ENCODE measurements at places on chromosomes 5 and 9.

DNA sequence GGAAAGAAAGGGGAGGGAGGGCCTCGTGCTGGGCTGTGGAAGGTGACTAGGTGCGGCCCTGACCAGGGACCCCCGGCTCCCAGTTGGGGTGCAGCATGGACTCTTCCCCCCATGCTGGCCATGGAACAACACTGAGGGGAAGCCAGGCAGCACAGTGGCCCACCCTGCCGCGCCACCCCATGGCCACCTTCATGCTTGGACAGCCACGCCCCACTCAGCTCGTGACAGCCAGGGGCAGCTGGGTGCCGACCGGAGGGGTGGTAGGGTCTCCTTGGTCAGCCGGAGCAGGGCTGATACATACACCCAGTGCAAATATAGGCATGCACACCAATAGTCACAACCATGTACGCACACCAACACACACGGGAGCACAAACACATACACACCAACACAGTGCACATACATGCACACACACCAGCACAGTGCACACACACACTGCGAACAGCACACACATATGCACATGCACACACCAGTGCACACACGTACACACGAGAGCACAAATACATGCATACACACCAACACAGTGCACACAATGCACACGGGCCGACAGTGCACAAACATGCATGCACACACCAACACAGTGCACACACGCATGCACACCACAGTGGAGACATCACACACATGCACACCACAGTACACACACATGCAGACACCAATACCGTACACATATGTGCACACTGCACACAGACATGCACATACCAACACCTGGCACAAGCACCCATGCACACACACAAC, 8.3 kb downstream of the SOHLH1 start:
- no peak for DNase-seq

- DNase-seq: no peak
These were observed 6.0 kb downstream of the LRRC8A start for GRCh38 chr9:128887914-128888350.

GRCh38 chr5:159182691-159183090, 26.7 kb downstream of the RNF145 start:
- no peak for DNase-seq

DNA sequence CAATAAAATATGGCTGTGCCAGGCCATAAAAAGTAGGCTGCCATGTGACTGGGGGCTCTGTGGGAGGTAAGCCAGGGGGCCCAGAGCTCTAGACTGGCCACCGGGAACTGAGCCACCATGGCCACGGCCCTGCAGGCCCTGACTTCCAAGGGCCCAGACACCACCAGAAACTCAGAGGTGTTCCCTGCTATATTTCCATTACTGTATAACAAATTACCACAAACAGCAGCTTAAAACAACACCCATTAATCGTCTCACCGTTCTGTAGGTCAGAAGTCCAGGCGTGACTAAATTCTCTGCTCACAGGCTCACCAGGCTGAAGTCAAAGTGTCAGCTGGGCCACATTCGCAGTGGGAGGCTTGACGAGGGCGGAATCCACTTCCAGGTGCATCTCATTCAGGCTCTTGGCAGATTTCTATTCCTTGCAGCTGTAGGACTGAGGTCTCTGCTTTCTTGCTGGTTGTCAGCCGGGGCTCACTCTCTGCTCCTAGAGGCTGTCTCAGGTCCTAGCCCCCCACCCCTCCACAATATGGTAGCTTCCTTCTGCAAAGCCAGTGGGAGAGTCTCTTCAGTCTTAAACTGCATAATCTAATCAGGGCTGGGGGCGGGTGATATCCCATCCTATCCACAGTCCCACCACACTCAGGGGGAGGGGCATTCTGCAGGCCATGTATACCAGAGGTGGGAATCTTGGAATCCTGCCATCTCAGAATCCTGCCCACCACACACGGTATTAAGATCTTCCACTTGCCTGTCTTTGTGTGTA, 125.4 kb downstream of the C5orf15 start:
- DNase-seq: no peak

DNA sequence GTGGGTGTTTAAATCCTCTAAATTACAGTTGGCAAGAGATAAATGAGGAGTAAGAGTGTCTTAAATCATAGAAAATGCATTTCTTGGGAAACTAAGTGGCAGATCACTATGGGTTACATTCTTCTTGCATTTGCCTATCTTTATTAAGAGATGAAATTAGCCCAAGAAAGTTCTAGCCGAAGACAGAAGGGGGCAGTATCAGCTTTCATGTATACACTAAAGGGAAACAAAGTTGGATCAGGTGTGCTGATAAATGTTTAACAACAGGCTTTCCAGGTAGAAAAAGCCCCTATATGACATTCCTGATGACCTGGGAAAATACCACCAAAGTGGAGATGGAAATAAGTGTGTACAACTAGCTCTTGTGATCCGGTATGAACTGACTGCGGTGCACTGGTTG, 81.9 kb upstream of the TLR4 start:
- no peak for DNase-seq

DNA sequence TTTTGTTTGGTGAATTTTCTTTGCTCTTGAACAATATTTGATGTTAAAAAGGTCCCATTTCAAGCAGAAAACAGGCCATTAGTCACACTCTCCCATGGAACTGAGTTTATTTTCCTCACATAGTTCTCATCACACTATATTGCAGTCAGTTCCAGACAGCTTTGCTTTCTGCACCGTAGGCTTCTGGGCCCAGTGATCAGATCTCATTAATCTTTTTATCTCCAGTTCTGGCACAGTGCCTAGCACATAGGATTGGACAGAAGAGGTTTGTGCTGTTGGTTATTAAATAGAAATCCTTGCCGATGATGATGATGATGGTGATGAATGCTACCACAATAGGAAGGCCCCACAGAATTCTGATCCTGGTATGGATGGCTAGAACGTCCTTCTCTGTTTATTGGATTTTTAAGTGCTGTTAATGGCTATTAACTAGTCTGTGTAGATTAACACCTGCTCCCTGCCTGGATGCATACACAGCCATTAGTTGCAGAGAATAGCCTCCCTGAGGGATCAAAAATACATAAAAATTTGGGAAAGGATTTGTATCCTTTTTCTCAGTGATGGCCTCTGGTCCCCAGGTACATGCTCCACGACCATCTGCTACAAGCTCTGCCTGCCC, 52.0 kb upstream of the NTRK2 start:
- DNase-seq: no peak

DNA sequence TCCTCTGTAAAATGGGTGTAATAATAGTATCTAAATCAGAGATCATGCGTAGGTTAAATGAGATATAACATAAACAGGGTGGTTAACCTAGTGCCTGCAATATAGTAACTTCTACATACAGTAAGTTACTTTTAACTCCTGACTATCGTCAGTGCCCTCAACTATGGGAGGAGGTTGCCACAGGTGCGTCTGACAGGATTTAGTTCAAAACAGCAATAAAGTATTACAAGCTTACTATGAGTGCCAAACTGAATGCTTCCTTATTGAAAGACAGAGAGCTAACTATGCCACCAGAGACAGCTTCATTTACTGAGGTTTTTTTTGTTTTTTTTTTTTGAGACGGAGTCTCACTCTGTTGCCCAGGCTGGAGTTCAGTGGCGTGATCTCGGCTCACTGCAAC, 209.0 kb downstream of the ADAMTSL1 start:
- DNase-seq: no peak

DNA sequence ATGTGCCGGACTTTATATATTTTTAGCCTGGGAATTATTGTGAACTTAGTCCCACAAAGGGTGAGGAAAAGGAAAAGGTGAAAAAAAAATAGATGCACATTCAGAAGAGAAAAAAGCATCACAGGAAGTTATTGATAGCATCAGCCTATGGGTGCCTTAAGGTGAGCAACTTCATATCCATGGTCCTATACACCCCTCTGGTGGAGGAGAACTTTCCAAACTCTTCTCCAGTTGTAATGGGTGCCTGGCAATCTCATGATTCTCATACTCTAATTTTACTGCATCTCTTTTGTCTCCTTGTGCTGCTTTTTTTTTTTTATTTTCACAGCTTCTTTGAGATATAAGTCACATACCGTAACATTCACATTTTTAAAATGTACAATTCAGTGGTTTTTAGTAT, 107.4 kb downstream of the JAKMIP2 start:
- DNase-seq: no peak

DNA sequence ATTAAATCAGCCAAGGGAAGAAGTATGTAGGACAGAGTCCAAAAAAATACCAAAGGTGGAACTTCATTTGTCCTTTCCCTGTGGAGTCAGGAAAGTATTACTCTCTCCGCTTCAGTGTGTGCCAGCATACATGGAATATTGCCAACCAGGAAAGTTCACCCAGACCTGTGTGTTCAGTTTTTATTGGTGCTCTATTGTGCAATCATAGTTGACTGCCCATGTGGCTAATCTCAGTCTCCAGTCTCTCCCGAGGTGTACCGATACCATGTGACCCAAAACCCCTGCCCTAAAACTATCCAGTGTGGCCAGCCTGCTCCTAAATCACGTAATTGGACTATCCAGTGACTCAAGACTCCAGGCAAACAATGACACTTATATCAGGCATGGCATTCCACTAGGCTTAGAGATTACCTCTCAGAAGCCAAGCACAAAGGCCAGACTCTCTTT, 38.8 kb downstream of the NFX1 start:
- no peak for DNase-seq

- DNase-seq: no peak
These were observed 155.8 kb upstream of the ZNF608 start for GRCh38 chr5:124902097-124902821.

DNA sequence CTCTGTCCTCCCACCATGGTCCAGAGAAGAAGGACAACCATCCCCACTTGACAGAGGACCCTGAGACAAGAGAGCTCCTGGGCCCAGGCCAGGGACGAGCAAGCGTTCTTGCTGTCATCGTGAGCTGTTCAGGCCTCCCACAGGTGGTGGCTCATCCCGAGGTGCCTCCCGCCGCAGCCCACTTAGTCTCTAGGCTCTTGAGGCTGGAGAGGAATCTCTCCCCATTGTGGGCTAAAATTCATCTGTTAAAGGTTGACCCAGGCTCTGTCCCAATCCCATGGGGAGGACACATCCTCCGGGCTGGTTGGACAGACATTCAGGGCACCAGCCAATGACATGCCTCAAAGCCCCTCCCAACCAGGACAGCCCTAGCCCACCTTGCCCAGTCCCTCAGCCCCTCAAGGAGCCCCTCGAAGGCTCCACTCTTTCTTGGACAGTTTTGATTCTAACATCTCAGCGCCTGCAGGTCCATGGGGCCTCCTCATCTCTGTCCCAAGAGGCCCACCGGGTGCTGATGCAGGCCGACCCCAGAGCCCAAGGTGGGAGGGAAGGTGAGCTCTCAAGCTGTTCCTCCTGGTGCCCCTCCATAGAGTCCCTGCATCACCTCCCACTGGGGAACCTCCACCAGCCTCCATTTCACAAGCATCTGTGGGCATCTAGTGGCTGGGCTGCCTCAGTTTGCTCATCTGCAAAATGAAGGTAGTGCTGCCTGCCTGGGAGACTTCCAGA, 52.9 kb downstream of the BARX1 start:
- DNase-seq: no peak

- DNase-seq: no peak
These were observed 2.7 kb downstream of the TNC start for GRCh38 chr9:115115117-115115880.

- no peak for DNase-seq
These were observed 24.5 kb downstream of the PTGES2 start for GRCh38 chr9:128102861-128103588.

DNA sequence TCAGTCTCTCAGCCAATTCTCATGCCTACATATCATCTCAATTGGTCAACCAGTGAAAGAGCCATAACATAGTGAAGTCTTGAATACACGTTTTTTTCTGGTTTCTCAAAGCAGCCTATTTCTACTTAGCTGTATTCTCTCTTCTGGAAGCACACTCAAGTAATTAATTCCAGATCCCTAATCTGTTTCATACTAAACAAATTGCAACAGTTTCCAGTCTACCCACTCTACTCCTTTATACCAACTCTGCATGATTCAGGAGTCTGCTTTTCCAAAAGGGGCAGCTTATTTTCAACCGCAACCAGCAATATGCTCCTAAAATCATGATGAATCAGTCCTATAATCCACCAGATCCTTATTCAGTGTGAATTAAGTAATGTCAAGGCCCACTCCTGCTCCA, 211.7 kb downstream of the TLE1 start:
- no peak for DNase-seq

GRCh38 chr9:110872920-110873319, 165.3 kb downstream of the LPAR1 start:
- DNase-seq: no peak

GRCh38 chr5:79754865-79755555, 65.4 kb downstream of the CMYA5 start:
- DNase-seq: no peak

DNA sequence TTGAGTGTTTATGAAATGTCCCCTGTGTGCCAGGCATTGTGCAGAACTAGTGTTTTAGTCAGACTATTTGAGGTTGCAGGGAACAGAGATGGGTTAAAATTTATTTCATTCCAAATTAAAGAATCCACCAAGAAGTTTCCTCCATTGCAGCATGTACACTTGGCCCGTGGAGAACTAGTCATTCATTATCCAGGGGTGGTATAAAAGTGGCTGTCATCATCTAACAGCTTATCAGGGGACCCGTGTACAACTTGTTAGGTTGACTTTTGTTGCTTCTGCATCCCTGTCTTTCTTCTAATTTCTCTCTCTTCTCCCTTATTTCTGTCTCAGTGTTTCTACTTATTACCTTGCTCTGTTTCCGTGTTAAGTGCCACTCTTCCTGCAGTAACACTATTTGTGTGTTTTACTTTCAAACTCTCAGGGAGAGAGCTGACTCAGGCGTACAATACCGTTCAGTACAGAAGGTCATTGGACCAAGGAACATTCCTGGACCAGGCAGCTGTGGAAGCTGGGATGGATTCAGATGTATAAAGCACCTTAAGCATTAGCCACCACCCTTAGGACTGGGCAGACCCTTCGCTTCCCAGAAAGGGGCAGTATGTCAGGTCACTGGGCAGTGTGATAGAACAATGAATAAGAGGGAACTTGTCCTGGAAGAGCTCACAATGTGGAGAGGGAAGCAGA, 36.1 kb downstream of the MAP3K1 start:
- DNase-seq: no peak

DNA sequence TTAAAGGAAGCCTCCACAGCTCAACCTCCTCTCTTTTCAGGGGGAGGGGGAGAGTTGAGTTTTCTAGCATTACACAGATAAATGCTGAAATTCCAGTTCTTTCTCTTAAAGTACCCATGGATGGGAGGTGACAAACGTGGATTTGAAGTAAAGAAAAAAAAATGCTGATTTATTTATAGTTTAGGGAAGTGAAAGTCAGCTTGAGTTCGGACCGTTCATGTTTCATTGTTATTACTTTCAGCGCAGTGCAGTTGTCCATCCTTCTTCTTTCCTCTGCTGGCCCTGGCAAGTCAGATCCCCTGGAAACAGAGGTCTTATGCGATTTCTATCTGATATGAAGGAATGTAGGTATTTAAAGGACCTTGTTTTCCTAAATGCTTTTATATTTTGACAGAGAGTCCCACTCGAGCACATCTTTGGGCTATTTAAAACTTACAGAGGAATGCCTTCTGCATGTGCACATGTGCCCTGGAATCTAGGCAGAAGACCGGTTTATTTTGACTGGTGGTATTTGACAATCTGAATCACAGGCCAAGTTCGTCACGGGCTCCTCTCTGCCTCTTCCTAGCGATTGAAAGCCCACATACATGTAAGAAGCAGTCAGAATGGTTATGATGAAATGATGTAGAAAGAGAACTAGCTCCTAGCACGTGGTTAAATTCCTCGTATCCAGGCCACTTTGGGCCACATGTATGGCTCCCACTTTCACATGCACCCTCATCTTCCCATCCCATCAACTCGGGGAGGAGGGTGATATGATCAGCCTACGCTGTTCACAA, 385.2 kb upstream of the KLF4 start:
- DNase-seq: no peak

GRCh38 chr5:81230416-81230815, 2.7 kb upstream of the CKMT2 start:
- no peak for DNase-seq

Measured in activated naive CD4-positive, alpha-beta T cell treated with Interleukin-2 at 50 U/mL for 16 hours (primary cell).